ENCODE measurements at places on chromosomes 13 and 19.

DNA sequence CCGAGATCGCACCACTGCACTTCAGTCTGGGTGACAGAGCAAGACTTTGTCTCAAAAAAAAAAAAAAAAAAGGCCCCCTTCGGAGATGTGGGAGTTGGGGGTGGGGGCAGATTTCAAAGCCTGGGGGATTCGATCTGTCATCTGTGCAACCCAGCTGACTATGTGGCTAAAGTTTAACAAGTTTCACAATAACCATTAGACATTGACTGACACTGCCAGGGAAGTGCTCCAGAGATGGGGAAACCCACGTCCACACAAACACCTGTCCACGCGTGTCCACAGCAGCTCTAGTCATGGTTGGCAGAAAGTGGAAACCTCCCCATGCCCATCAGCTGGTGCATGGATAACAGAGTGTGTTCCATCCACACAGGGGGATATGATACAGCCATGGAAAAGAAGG, 37.6 kb upstream of the HOMER3 start:
- no peak for DNase-seq

GRCh38 chr19:15235781-15236180, 3.5 kb upstream of the EPHX3 start:
- DNase-seq, result no peak

- DNase-seq, result peak; percentile 71
Measured at GRCh38 chr13:99812625-99813024, 158.9 kb downstream of the ZIC5 start.

GRCh38 chr13:110836605-110836903, 78.3 kb downstream of the ANKRD10 start:
- DNase-seq, result no peak

DNA sequence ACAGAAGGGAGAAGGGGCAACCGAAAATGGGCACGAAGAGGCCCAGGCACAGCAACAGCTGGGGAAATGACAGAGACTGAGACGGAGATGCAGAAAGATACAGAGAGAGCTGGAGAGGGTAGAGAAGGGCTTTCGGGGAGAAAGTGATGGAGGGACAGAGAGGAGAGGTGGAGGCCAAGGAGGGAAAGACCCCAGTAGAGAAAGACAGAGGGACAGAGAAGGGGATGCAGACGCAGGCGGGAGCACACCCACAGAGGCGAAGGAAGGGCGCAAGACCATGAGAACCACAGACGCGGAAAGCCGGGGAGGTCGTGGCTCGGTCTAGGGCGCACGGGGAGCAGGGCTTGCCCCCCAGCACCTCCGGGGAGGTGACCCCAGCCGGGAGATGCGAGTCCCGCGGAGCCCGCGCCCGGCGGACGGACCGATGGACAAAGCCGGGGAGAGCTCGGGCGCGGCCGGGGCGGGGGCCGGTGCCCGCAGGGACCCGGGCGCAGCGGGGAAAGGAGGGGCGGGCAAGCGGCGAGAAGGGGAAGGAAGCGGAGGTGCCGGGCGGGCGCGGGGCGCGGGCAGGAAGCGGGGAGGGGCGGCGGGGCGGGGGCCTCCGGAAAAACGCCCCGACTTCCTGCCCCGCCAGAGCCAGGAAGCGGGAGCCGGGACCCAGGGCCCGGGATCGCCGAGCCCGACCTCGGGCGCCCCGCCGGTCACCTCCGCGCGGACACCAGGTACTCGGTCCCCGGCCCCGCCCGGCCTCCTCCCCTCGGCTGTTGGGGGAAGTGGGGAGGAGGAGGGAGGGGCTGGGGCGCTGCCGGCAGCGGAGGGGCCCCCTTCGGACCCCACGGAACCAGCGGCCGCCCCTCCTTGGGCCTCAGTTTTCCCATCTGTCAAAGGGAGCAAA, at the start of gene ARHGEF1:
ARHGEF1 (plus strand) TSS at position 617 of the 895 bp plus-strand sequence. CDS start 4,899 bp downstream, outside the sequence.
- peak; percentile 49 for DNase-seq

DNA sequence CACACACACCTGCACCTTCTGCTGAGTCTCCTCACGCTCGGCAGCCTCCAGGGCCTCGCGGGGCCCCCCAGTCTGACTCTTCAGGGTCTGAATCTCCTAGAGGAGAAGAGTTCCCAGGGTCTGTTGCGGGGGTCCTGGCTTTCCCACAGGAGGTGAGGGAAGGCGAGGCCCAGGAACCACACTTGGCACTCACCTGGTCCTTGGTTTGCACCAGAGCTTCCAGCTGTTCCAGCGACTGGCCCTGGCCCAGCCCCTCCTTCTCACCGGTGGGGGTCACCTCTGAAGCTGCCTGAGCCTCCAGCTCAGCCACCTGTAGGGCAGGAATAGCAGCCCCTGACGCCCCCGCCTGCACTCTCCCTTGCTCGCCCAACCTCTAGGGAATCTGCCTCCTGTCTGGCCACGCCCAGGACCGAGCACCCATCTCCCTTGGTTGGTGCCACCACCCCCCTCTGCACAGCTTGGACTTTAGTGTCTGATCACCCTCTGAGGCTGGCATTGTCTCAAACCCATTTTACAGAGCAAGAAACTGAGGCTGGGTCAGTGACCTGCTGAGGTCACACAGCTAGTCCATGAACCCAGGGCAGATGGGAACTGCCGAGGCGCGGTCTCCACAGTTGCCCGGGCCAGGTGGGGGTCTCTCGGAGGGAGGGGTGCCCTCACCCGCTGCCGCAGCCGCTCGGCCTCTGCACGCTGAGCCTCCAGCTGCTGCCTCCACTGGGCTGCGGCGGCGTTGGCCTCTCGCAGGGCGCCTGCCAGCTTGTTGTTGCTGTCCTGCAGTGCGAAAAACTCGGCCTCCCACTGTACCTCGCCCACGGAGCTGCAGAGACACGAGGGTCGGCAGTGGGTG, 9.5 kb downstream of the HOMER3 start:
- DNase-seq, result no peak

DNA sequence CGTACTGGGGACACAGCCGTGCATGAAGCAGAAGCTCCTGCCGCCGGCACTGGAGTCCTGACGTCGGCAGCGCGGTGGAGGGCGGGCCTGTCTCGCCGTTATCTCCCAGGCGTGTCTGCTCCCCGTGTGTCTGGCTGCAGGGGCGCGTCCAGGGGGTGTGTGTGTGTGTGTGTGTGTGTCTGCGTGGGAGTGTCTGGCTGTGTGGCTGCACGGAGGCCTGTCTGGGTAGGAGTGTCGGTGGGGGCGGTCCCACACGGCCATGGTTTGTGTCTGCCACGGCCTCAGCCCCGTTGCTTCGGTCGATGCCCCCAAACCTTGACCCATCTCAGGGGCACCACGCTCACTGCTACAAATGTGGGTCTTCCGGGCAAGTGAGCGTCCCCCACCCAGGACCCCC, 18.3 kb downstream of the ARID3A start:
- DNase-seq, result no peak

GRCh38 chr19:56253737-56254136, 18.8 kb upstream of the EDDM13 start:
- peak; percentile 49 for DNase-seq

- no peak for DNase-seq
Measured at GRCh38 chr13:68185444-68186141, 955.5 kb upstream of the PCDH9 start.

DNA sequence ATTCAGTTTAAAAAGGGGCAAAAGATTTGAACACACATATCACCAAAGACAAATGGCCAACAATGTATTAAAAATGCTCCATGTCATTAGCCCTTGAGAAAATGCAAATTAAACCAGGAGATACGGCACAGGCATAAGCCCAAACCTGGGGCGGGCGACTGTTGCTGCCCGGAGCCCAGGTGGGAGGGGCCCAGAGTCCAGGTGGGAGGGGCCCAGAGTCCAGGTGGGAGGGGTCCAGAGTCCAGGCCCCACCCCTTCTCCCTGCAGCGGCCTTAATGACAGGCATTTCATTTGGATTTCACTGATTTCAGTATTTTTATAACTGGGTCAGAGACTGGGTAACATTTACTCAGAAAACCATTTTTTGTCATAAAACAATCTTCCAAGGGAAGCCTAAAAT, 78.2 kb downstream of the RASA3 start:
- DNase-seq, result no peak

- no peak for DNase-seq
Measured at GRCh38 chr13:61247149-61247936, 168.3 kb downstream of the PCDH20 start.

- DNase-seq, result no peak
Measured at GRCh38 chr19:532561-533363, 1.2 kb downstream of the CDC34 start.

DNA sequence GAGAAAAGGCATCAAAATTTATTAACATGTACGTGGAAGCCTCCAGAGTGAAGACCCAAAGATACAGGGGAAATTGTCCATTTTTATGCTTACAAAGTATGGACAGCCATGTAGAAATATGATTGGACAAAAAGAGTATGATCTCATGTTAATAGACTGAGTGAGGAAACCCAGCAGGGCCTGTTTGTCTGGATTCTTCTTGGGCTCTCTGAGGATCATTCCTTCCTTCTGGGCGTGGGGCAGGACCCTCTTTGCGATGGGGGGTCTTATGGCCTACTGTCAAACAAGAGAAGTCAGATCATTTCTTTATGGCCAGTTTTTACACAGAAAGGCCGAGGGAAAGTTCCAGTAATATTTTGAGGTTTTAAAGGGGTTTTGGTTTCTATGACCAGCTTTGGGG, 110.8 kb downstream of the ESD start:
- no peak for DNase-seq

DNA sequence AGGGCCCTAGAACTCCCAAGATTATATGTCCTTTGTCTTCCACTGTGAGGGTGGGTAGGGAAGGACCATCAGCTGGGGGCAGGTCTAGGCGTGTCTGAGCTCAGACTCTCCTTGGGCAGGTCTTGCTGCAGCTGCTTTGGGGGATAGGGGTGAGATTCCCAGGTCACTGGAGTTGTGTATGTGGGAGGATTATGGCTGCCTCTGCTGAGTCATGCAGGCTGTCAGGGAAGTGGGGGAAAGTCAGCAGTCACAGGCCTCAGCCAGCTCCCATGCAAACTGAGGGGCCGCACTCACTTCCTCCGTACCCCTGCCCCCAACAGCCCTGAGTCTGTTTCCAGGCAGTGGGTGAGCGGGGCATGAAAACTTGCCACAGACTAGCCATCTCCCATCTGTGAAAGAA, 600.8 kb downstream of the DIAPH3 start:
- no peak for DNase-seq

- DNase-seq, result peak; percentile 77
Measured at GRCh38 chr19:2722541-2723344, 1.6 kb upstream of the DIRAS1 start.

DNA sequence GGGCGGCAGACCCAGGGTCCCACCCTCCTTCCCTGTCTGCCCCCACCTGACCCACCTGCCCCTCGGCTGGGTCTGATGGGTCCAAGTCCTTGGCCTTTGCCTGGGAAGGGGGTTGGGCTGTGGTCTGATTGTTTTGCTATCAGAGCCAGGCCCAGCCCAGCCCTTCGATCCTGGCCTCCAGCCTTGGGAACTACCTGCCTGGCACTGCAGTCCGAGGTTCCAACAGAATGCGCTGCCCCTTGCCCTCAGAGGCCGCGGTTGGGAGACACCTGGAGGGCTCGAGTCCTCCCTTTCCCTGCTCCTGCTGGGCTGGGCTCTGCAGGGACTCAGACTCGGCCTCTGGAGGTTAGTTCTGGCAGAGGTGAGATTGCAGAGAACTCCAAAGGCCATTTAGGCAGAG, 1.6 kb downstream of the CCL25 start:
- DNase-seq, result no peak

Data from HTR-8/SVneo (cell line).